ENCODE measurements at places on chromosomes 7 and 10.

GRCh38 chr7:139548302-139549028, 25.0 kb downstream of the CLEC2L start:
- H3K4me3 ChIP-seq, result no peak overlapping the region
- H3K36me3 ChIP-seq, result no peaks in the 10 kb centered on the region
- no peaks in the 10 kb centered on the region for H3K4me1 ChIP-seq
- no peaks in the 10 kb centered on the region for H3K27me3 ChIP-seq
- DNase-seq, result no peak
- no peak overlapping the region for H3K27ac ChIP-seq

DNA sequence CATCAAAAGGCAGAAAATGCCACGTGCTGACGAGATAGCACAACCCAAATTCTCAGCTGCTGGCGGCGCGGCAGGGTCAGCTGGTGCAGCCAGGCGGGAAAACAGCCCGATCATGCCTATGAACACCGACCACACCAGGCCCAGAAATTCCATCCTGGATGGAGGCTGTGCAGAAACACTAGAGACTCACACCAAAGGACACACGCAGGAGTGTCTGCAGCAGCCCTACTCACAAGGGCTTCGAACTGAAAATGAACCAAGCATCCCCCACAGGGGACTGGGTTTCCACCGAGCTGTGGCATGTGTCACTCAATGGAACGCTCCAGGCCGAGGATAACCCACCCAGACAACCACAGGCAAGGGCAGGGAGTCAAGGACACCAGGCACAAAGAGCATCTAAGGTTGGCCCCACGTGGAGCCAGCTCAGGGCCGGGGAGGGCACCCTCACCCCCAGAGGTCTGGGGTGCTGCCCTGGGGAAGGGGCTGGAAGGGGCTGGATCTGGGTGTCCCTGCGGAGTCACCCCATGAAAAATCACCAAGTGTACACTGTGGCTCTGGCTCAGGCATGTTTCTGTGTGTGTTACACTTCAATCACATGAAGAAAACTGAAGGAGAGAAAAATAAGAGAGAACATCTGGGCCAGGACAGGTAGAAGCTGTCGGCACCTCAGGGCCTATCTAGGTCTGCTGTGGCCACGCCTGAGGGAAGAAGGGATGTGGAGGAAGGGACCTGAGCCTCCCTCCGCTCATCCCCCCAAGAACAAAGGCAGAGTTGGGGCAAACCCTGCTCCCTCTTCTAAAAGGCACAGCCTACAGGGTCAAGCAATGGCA, 33.0 kb downstream of the RASGEF1A start:
- peaks cover 24% of the 10 kb centered on the region for H3K27me3 ChIP-seq
- H3K4me3 ChIP-seq, result no peak overlapping the region
- no peaks in the 10 kb centered on the region for H3K36me3 ChIP-seq
- H3K4me1 ChIP-seq, result peaks cover 2% of the 10 kb centered on the region

DNA sequence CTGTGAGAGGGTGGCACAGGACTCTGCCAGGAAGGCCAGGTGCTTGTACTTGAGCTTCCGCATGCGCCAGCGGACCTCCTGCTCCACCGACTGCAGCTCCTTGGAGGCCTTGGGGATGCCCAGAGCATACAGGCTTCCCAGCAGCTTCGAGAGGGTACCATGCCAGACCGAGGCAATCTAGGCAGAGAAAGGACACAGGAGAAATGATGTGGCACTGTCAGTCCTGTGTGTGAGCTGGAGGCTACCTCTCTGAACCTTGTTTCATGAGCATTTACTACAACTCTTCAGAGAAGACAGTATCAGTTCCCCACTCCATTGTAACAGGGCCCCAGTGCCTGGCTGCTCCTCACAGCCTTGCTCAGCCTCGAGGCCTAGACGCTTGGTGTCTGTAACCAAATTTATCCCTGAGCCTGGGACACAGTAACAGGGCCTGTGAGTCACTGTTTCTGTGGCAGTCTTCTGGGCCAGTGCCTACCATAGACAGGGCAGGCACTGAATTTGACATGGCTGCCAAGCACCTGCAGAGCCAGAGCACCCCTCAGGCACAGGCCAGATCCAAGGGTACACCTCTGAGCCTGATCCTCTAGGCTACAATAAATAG, 5.8 kb downstream of the TBRG4 start:
- DNase-seq, result no peak
- peaks cover 25% of the 10 kb centered on the region for H3K36me3 ChIP-seq
- peaks cover 2% of the 10 kb centered on the region for H3K27me3 ChIP-seq
- peaks cover 6% of the 10 kb centered on the region for H3K4me1 ChIP-seq
- H3K4me3 ChIP-seq, result no peak overlapping the region
- no peak overlapping the region for H3K27ac ChIP-seq

DNA sequence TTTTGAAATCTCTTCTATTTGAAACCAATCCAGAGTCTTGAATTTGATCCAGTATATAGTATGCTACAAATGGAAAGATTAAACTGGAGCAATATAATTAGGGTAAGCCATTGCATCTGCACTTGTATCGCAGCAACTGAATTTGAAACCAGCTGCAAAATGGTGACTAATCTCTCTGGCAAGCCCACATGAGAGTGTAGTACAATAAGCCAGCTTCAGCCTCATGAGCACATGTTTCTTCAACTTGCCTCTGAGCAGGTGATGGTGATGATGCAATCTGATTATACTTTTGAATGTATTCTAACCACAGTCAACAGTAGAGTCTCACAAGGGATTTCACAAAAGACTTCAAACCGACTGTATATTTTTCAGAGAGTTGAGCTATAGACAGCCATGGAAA, 829 bp upstream of the RPA3 start:
- H3K36me3 ChIP-seq, result no peaks in the 10 kb centered on the region
- no peaks in the 10 kb centered on the region for H3K4me1 ChIP-seq
- no peak overlapping the region for H3K27ac ChIP-seq
- no peak for DNase-seq
- no peak overlapping the region for H3K4me3 ChIP-seq
- H3K27me3 ChIP-seq, result peaks cover 6% of the 10 kb centered on the region

- H3K27ac ChIP-seq, result no peak overlapping the region
- H3K4me1 ChIP-seq, result peaks cover 5% of the 10 kb centered on the region
- no peaks in the 10 kb centered on the region for H3K36me3 ChIP-seq
- no peak for DNase-seq
- no peak overlapping the region for H3K4me3 ChIP-seq
Observed at GRCh38 chr10:15146366-15146765, 22.1 kb downstream of the NMT2 start.

DNA sequence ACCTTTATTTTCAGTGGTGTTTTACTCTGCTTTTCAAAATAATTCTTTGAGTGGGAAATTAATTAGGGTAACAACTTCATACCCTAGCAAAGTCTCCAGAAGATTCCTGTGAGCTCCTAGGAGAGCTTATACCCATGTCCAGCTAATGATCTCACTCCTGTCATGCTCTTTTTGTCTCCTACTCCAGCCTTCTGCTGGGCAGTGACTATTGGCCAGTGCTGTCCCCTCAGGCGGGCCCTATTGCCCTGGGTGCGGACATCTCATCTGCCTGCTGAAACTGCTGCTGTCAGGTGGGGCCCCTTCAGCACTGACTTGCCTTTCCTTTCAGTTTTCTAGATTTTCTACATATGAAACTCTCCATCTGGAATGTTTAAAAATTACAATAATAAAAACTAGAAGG, 80.3 kb downstream of the EBLN1 start:
- peaks cover 16% of the 10 kb centered on the region for H3K4me1 ChIP-seq
- no peak overlapping the region for H3K27ac ChIP-seq
- H3K36me3 ChIP-seq, result no peaks in the 10 kb centered on the region

GRCh38 chr10:21473135-21473534, 52.3 kb downstream of the SKIDA1 start:
- H3K27ac ChIP-seq, result no peak overlapping the region
- no peaks in the 10 kb centered on the region for H3K4me1 ChIP-seq
- DNase-seq, result no peak
- H3K36me3 ChIP-seq, result no peaks in the 10 kb centered on the region
- no peaks in the 10 kb centered on the region for H3K27me3 ChIP-seq

- H3K27me3 ChIP-seq, result no peaks in the 10 kb centered on the region
- H3K4me1 ChIP-seq, result peaks cover 6% of the 10 kb centered on the region
- no peaks in the 10 kb centered on the region for H3K36me3 ChIP-seq
- no peak for DNase-seq
- no peak overlapping the region for H3K27ac ChIP-seq
- no peak overlapping the region for H3K4me3 ChIP-seq
Observed at GRCh38 chr7:11910253-11910652, 78.3 kb upstream of the THSD7A start.

DNA sequence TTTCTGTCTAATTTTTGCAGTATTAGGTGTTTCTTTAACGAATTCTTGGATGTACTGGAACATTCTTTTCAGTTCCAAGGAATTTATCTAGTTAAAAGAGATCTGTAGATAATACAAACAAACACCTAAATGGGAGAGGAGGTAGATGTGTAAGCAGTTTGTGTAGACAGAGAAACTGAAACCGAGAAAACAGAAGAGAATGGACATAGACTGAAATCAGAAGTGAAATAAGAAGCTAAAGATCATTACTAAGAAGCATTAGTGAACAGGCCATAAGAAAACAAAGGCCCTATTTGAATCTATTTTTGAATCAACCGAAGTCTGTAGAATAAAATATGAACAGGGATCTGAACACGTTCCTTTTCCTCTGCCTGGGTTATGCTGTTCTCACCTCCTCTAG, 26.5 kb upstream of the TMEM229A start:
- DNase-seq, result no peak
- no peak overlapping the region for H3K27ac ChIP-seq
- H3K36me3 ChIP-seq, result no peaks in the 10 kb centered on the region
- no peaks in the 10 kb centered on the region for H3K4me1 ChIP-seq
- H3K4me3 ChIP-seq, result no peak overlapping the region
- H3K27me3 ChIP-seq, result no peaks in the 10 kb centered on the region

GRCh38 chr7:27961255-27961654, 219.3 kb downstream of the JAZF1 start:
- DNase-seq, result no peak
- H3K27me3 ChIP-seq, result peaks cover 2% of the 10 kb centered on the region
- H3K4me1 ChIP-seq, result no peaks in the 10 kb centered on the region
- H3K36me3 ChIP-seq, result no peaks in the 10 kb centered on the region
- H3K4me3 ChIP-seq, result no peak overlapping the region

DNA sequence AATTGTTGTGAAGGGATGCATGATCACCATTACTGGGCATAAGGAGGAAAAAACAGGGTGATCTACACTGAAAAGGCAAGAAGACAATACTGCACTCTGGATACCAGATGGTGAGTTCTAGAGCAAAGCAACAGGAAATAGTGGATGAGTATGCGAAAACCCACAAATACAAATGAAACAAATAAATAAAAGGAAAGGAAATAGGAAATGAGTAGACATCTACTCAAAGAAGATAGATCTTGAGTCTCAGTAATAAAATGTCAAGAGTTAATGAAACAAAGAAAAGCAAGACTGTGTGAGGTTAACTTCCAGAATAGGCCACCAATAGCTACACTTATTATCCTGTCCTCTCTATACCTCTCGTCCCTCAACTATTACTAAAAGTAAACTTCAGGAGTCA, 11.7 kb downstream of the ORC5 start:
- H3K4me3 ChIP-seq, result no peak overlapping the region
- no peak for DNase-seq
- H3K27me3 ChIP-seq, result peaks cover 1% of the 10 kb centered on the region
- H3K4me1 ChIP-seq, result peaks cover 6% of the 10 kb centered on the region
- H3K27ac ChIP-seq, result peak overlapping the region; percentile 39

DNA sequence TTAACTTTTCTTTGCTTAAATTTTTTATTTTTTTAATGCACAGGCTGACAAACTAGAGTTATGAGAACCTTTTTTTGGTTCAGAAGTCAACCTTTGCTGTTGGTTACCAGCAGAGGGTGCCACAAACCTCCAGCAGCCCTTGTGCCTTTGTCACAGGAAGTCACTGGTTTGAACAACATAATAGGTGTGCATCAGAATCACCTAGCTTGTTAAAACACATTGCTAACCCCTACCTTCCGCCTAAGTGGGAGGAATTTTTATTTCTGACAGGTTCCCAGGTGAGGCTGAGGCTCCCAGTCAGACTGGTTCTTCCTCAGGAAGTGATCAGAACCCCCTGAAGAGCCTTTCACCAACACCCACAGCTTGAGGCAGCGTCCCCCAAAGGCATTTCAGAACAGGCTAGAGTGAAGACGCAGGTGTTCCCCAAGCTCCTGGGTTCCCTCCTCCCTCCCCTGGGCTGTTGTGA, 22.6 kb upstream of the VDAC2 start:
- peak; percentile 47 for DNase-seq
- H3K27me3 ChIP-seq, result no peaks in the 10 kb centered on the region
- peak overlapping the region; percentile 30 for H3K27ac ChIP-seq
- H3K4me1 ChIP-seq, result no peaks in the 10 kb centered on the region

DNA sequence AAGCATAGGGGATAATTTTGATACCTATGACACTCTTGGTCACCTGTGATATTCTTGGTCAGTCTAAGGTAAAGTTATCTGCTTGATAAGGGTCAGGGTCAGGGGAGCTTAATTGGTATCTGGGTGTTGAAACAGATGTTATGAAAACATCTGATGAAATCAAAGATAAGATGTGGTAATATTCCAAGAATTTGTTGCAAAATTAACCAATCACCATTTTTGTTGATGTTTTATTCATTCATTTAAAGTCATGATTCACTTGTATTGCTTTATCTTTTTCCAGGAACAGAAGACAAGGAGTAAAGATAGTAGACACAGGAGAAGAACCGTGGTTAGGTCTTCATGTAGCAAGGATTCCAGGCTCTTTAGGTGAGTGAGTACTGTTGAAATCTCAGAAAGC, 103.1 kb downstream of the SEMA3C start:
- no peaks in the 10 kb centered on the region for H3K36me3 ChIP-seq
- no peak for DNase-seq
- H3K27ac ChIP-seq, result no peak overlapping the region
- no peaks in the 10 kb centered on the region for H3K27me3 ChIP-seq
- H3K4me1 ChIP-seq, result no peaks in the 10 kb centered on the region

GRCh38 chr10:38003588-38003987, 6.9 kb upstream of the ZNF33A start:
- no peaks in the 10 kb centered on the region for H3K27me3 ChIP-seq
- no peak for DNase-seq
- no peak overlapping the region for H3K4me3 ChIP-seq
- H3K4me1 ChIP-seq, result no peaks in the 10 kb centered on the region
- H3K27ac ChIP-seq, result no peak overlapping the region

GRCh38 chr10:86952106-86952505, 5.3 kb downstream of the MMRN2 start:
- peaks cover 6% of the 10 kb centered on the region for H3K27me3 ChIP-seq
- H3K27ac ChIP-seq, result peak overlapping the region; percentile 72
- H3K36me3 ChIP-seq, result peaks cover 43% of the 10 kb centered on the region
- peak overlapping the region; percentile 98 for H3K4me3 ChIP-seq
- no peak for DNase-seq
- peaks cover 60% of the 10 kb centered on the region for H3K4me1 ChIP-seq

DNA sequence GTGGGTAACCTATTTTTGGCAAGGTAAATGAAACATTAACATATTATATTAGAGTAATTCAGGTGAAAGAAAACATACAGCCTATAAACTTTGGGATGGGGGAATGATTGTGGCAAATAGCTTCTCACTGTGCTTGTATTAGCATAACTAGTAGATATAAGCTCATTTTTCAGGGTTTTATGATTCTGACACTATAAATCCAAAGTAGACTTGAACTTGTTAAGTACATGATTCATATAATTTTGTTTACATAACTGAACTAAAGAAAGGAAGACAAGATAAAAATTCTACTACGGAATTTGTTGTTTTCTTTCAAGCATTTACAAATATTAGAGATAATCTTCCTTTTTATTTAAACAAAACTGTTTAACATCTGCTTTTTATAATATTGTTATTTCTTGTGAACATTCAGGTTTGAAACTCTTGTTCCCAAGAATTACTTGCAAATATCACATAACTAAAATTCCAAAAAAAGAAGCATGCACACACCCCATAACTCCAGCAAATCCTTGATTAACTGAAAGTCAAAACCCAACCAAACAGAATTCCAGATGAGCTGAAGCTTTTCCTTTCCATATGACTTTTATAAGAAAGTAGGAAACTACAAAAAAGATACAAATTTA, 142.3 kb downstream of the JAZF1 start:
- no peaks in the 10 kb centered on the region for H3K36me3 ChIP-seq
- H3K27me3 ChIP-seq, result peaks cover 3% of the 10 kb centered on the region
- no peak for DNase-seq
- H3K4me3 ChIP-seq, result no peak overlapping the region
- H3K27ac ChIP-seq, result no peak overlapping the region
